NCI-H1417 treated with DMSO at 0.1 percent for 48 hours (cell line): ENCODE measurements at places on chromosomes 6 and 20.

- peak; percentile 40 for DNase-seq
These were observed 1.5 kb downstream of the ZNFX1 start for GRCh38 chr20:49276161-49276960.

DNA sequence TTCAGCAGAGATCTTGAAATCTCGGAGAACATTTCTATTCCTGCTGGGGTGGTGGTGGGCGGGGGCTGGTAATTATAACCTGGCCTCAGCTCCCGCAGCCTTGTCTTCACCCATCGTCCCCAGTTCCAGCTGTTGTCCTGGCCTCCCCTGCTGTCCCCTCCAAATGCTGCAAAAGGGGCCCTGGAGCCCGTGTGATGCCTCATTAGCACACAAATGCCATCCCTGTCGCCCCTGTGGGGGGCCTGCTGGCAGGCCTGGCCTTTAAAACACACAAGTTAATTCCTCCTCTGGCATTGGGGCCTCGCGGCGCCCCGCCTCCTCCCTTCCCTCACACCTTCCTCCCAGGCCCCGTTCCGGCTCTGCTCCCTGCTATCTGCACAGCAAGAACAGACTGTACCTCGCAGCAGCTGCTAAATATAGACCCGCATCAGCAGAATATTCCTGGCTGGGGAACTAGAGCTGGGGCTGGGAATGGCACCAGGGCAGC lies 85.7 kb downstream of the CDH22 start:
- no peak for DNase-seq

DNA sequence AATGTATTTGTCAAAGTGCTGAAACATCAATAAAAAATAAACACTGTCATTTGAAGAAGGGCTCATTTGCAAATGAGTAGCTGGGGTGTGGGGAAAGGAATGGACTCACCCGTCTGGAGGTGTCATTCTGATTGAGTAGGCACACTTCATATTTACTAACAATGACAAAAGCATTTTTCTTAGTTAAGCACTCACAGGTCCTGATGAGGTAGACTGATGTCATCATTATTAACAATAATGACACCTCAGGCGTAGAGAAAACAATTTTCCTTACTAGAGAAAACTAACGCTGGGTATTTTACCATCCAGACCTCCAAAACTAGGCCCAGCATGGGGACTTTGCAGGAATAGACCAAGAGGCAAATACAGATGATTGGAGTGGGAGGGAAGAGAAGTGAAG lies 76.0 kb downstream of the UNC5CL start:
- DNase-seq: no peak

DNA sequence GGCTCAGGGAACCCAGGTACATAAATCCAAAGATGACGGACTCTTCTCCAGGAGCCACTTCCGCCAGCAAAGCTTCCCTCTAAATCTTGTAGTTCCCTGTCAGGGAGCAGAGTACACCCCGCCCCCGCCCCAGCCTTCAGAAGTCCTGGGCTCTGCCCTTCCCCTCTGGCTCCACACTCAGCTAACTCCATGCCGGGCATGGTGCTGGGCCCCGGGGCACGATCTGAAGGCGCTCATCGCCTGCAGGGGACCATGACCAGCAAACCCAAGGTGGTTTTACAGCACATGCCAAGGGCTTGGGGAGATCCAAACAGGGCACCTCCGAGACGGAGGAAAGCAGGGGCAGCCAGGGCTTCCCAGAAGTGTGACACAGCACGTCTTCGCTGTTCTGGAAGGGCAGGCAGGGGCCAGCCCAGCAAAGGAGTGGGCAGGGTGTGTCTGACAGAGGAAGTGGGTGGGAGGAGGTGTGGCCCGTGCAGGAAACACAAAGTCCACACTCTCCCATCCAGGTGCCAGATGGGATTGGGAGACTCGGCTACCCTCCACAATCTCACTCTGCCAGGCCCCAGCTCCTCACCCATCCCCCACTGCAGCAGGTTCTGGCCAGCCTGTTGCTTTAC lies 41.6 kb upstream of the SLC22A2 start:
- DNase-seq: no peak

DNA sequence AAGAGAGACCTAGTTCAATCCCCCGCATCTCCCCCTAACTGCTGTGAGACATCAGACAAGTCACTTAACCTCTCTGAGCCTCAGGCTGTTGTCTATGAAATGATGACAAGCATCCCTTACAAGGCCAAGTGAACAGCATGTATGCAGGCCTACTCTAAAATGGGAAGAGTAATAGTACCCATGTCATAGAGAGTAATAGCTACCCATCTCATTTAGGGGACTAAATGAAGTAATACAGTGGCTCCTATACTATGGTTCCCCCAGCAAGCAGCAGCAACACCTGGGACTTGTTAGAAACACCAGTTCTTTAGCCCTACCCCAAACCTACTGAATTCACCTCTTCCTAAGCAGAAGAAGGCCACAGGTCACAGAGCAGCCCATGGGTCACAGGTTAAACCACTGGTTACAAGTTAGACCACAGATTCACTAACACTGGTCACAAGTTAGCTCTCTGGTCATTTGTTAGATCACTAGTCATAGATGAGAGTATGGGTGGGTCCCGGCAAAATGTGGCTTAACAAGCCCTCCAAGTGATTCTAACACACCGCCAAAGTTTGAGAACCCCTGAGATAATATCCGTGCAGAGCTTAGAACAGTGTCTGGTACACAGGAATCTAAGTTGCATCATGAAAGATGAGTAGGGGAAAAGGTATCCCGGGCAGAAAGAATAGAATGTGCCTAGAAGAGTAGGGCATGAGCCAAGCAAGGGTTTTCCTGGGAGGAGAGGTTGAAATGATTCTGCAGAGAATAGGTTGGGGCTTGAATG lies 1.4 kb downstream of the DEFB124 start:
- DNase-seq: no peak

GRCh38 chr20:62606551-62607201 lies 35.6 kb upstream of the SLCO4A1 start:
- no peak for DNase-seq

DNA sequence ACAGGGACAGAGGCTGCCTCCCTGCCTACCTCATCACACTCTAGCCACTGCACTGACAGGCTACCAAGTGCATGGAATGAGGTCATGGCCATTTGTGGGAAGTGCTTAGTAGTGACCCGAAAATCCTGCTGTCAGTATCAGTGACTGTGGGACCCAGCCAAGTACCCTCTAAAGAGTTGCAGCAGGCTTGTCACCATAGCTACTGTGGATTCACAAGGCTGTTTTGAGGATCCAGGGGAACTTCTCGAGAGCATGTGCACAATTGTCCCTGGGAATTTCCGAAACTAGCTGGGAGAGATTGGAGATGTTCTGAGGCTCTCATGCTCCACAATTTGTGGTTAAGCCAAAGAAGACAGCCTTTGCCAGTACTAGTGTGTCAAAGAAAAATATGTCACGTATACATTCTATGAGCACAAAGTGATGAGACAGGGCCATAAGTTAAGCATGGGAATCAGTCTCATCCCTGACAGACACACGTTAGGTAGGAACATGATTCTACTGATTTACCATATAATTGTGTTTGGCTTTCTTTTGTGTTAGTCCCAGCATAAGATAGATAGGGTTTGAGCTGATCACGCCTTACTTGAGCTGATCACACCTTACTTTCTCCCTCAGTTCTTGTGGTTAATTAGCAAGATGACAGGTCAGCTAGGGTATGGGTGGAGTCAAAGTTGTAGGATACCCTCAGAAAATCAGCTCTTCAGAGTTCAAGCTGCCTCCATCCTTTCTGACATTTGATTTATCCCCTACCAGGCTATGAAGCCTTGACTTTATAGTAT lies 42.6 kb upstream of the TMEM170B start:
- DNase-seq: no peak

- no peak for DNase-seq
These were observed 43.4 kb upstream of the ARHGAP18 start for GRCh38 chr6:129753422-129753821.

GRCh38 chr6:11634948-11635347 lies 97.4 kb downstream of the TMEM170B start:
- no peak for DNase-seq

GRCh38 chr6:16305246-16305725 lies 66.9 kb downstream of the GMPR start:
- no peak for DNase-seq

GRCh38 chr6:7629321-7629720 lies 39.3 kb downstream of the SNRNP48 start:
- no peak for DNase-seq

- no peak for DNase-seq
These were observed 6.2 kb downstream of the ZBTB2 start for GRCh38 chr6:151385177-151385576.

DNA sequence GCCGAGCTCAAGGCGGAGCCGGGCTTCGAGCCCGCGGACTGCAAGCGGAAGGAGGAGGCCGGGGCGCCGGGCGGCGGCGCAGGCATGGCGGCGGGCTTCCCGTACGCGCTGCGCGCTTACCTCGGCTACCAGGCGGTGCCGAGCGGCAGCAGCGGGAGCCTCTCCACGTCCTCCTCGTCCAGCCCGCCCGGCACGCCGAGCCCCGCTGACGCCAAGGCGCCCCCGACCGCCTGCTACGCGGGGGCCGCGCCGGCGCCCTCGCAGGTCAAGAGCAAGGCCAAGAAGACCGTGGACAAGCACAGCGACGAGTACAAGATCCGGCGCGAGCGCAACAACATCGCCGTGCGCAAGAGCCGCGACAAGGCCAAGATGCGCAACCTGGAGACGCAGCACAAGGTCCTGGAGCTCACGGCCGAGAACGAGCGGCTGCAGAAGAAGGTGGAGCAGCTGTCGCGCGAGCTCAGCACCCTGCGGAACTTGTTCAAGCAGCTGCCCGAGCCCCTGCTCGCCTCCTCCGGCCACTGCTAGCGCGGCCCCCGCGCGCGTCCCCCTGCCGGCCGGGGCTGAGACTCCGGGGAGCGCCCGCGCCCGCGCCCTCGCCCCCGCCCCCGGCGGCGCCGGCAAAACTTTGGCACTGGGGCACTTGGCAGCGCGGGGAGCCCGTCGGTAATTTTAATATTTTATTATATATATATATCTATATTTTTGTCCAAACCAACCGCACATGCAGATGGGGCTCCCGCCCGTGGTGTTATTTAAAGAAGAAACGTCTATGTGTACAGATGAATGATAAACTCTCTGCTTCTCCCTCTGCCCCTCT lies 1.1 kb downstream of the CEBPB start:
- DNase-seq: no peak

DNA sequence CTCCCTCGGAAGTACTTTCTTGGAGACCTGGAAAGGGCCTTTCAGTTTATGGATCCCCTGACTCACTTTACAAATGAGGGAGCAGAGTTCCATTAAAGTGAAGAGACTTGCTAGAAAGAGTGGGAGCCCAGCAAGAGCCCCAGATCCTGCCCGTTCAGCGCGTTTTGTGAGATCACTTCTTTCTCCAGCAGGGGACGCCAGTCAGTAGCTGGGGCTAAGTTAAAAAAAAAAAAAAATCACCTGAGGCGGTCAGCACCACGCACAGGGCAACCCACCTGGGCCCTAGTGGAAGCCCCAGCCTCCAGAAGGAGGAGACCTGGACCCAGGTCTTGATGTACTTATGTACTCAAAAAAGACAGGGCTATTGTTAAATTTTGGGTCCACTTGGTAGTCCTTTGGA lies 274.5 kb upstream of the RNF24 start:
- DNase-seq: no peak

DNA sequence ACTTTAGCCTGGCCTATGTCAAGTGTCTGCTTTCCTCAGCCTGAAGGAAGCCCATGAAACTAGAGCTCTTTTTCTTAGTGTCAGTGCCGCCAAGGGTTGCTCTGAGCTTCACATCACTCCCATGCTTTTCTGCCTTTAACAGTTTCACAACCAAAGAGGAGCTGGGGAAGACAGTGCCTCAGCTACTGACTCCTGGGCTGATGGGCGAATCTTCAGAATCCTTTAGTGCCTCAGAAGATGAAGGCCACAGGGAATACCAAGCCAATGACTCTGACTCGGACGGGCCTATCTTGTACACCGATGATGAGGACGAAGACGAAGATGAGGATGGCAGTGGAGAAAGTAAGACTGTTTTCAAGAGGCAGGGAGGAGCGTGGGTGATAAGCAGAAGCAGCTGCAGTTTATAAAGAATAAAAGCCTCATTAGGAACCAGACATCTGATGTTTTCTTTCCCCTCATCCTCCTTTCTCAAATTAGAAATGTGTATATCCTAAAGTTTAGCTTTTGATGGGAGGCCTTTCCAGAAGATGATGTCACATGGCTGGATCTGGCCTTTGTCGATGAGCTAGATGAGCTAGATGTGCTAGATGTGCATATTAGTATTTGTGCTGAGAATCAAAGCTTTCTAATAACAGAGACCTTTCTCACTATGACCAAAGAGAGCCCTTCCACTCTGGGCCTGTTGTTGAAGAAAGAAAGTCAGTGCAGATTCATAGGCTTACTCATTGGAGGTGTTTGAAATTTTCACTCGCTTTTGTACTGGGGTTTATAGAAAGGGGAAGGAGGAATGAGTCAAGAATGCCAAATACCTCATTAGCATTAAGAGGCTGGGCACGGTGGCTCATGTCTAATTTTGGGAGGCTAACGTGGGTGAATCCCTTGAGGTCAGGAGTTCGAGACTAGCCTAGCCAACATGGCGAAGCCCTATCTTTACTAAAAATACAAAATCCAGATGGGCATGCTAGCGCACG lies 70.7 kb upstream of the LTV1 start:
- DNase-seq: no peak

DNA sequence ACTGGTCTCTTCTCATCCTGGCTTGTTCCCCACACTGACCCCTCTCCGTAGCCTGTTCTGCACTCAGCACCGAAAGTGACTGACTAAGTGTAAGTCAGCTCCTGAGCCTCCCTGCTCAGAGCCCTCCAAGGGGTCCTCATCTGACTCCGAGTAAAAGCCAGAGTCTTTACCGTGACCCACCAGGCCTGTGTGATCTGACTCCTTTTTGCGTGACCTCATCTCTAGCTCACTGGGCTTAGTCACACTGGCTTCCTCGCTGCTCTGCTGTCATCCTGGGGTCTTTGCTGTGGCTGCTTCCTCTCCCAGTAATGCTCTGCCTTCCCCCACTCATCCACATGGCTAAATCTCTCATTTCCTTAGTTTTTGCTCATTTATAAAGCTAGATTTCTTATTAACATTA lies 116.6 kb downstream of the PLCB4 start:
- no peak for DNase-seq

DNA sequence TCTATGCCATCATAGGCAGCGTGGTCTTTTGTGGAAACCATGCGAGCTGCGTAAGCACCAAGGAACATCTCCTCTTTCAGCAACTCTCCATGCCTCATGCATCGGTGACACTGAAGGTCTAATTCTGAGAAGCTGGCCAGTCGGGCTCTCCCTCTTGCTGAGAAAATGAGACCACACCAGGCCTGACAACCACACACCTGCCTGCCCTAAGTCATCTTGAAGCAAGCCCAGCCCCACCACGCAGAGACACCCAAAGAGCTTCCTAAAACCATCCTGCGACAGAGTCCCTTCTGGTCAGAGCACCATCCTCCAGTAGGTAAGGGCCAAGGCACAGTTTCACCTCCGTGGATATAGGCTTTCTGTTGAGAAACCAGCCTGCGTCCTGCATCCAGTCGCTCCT lies 26.6 kb downstream of the PREX1 start:
- no peak for DNase-seq

DNA sequence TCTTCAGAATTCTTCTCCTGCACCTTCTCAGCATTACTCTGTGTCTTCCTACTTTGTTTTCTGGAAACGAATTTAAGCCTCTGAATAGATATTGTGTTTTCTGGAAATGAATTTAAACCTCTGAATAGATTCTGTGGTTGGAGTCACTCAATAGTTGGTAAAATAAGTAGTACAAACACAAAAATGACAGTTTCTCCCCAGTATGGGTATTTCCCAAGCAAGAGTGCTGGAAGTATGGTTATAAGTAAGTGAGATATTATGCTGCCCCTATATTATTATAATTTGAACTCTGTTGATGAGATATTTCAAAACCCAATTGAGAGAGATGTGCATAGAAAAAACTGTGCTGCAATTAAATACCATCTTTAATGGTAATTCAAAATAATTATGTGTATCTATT lies 94.9 kb downstream of the TINAG start:
- no peak for DNase-seq

- no peak for DNase-seq
These were observed 252.3 kb downstream of the LY86 start for GRCh38 chr6:6840831-6841291.
